ENCODE measurements at places on chromosomes 3 and 15.

DNA sequence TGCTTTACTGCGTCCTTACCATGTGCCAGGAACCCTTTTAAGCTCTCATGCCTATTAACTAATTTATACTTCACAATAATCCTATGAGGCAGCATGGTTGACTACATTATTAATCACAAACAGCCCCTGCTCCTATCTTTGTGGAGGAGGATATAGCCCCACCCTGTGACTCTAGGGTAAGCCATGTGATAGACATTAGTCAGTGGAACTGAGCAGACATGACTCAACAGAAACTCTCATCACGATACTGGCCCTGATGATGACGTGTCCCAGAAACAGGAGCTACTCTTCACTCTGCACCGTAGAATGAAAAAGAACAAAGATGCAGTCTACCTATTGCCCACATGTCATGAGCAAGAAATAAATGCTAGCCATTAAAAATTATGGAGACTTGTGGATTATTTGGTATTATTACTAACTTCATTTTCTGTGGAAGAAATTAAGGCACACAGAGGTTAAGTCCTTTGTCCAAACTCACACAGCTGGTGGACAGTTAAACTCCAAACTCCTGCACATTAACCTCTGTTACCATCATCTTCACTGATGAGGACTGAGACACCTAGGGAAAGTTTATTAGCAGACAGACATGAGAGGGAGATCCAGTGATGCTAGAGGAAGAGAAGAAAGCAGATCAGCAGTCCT is 51.2 kb downstream of the CFAP20DC start:
- no peak for DNase-seq

DNA sequence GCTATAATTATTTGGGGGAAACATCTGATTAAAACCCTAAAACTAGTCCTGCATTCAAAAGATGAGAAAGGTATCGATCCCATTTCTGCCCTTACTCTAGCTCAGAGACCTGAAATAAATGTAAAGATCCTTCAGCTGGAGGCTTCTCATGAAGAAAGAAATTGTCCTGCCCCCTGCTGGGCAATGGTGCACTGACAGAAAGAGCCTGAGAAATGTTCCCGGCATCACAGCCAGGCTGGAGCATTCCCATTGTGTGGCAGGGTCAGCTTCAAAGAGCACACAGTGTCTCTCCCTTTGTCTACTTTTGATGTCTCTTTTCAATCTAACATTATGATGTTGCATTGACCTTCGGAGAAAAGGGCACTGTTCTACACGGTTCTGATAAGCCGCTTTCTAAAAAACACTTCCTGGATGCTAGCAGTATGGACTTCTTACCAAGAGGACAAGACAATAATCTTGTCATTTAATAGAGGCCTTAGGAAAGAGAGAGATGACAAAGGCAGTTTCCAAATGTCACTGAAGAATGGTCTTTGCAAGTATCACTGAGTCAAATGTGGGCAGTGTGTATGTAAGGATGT is 287.5 kb downstream of the MAGI1 start:
- DNase-seq, result no peak

DNA sequence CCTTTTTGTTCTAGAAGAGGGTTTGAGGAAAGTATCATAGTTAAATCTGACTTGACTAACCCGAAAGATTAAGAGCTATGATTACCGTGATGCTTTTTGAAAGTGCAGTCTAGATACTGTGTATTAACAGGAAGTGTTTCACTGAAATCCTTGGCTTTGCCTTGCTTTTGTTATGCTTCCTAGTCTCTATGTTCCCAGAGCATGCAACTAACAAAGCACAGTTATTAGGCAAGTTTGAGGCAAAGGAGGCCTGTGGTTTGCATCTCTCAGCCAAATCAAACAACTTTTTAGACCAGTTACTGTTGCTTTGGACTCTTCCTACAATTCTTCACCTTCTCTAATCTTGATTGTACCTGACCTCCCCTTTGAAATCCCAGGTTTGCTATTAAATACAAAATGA is 3.9 kb downstream of the LXN start:
- DNase-seq, result no peak

GRCh38 chr15:76930831-76931396 is 635 bp upstream of the RCN2 start:
- no peak for DNase-seq

DNA sequence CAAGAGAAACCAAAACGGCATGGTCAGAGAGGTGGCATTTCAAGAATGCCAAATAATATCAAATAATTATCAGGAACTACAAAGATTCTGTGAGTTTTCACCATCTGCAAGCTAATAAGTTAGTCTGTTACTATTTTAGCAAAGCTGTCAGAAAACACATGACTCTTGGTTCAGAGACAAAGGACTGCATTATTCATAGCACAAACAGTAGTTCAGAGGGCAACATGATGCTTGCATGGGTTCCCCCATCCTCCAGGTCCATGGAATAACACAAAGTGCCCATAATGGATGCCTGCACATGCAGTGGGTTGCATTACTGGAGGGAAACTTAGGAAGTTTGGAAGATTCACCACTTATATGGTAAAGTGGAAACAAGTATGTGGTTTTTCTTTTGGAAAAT is 228.8 kb upstream of the ALCAM start:
- DNase-seq, result no peak

GRCh38 chr3:177641206-177641605 is 443.9 kb upstream of the TBL1XR1 start:
- no peak for DNase-seq

GRCh38 chr3:15606434-15606891 is 4.9 kb downstream of the BTD start:
- no peak for DNase-seq

DNA sequence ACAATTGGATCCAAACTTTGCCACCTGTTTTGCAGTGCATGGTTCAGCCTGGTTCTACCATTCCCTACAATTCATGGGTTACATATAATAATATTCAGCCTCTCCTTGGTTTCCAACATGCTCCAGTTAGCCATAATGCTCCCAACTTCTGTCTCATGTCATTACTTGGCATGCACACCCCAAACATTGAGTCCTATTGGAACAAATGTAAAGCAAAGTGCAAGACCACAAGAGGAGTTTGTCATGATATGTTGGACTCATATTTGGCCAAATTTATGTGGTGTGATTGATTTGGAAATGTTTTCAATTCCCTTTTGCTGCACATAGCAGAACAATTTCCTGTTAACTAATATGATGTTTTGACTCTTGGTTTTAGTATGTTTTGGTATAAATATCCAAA is 50.2 kb downstream of the KCNAB1 start:
- DNase-seq, result no peak

DNA sequence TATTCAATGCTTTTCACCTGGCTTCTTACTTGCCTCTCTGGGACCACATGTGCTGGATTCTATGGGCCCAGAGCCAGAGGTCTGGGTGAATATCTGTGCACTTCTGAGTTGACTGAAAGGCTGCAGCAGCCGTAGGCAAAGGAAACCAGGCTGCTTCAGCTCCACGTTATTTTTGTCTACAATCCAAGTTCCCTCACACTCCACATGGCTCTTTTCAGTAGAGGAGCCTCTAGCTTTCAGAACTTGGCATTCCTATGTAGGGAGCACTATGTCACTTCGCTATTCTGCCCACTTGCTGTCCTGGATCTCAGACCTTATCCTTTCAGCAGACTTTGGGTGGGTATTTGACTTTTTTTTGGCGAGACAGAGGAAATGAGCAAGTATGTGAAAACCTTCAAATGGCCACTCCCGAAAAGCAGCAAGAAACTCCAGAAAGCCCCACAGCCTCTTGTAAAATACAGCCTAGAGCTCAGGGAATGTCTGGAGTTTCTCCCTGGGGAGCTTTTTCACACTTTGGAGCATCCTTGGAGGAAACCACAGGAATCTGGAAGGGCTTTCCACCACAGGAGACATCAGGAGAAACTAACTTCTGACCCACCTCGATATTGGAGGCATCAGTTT is 80.9 kb downstream of the DUT start:
- DNase-seq, result peak; percentile 45

- no peak for DNase-seq
These were observed 84.1 kb downstream of the WNT5A start for GRCh38 chr3:55402886-55403609.

DNA sequence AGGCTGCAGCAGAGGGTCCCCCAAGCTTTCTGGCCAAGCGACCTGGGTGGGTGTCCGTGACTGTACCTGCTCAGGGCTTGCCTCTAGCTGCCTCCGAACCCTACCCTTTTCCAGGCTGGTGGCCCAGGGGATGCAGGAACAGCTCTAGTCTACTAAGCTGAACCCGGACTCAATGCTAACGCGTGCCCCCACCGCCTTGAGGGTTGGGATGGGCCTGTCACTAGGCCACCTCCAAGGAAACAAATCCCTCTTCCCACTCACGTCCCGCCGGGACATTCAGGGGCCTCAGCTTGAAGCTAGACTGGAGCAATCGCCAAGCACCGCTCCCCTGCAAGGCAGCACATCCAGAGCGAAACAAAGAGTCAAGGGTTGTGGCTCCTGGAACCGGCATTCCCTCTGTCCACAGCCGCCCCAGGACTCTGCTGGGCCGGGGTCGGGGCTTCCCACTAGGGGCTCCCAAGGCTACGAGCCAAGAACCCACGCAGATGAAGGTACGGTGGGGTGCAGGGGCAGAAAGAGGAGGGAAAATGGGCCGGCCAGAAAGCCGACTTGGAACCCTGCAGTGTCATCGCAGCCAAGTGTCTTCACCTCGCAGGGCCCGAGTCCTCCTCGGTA is 2.9 kb downstream of the FBXL22 start:
- DNase-seq, result no peak

GRCh38 chr3:4376499-4376898 is 73.3 kb downstream of the SETMAR start:
- DNase-seq, result no peak

GRCh38 chr3:9345041-9345440 is 17.8 kb upstream of the THUMPD3 start:
- DNase-seq, result no peak

- no peak for DNase-seq
These were observed 53.5 kb downstream of the IQCH start for GRCh38 chr15:67307889-67308597.

DNA sequence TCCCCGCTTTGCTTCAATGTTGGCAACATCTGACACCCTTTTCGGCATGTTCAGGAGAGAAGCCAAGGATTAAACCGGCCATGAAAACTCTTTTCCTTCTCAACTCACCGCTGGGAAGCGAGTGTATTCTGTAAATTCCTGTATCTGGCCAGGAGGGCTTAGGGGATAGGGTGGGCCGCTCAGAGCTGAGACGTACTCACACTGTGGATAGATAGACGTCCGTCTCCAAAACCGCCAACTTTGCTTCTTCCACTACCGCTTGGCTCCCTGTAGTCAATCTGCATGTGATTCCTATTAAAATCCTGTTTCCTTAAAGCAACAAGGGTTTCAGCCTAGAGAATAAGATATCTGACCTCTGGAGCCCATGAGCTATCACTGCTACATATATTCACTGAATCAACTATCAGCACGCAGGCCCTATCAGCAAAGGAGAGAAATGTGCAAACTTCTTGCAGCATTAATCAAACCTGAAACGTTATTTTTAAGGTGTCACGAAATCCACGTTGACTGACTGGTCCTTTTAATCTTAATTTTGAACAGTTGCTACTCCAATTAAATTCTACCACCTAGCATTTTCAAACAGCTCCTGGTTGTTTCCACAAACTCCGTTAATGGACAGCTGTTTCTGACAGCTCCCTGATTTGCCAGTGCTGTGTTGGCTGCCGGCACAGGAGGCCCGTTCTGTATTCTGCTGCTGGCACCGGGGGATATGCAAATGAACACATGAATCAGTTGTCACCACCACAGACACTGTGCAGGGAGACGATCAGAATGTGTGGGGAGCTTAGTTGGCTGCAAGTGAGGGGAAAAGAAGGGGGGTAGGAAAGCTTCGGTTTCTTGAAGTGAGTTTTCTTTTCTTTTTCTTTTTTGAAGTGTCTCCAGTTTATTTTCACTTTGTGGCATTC is 438.9 kb upstream of the ARRDC4 start:
- DNase-seq, result no peak

GRCh38 chr15:41817327-41817726 is 10.6 kb upstream of the JMJD7 start:
- DNase-seq, result no peak

DNA sequence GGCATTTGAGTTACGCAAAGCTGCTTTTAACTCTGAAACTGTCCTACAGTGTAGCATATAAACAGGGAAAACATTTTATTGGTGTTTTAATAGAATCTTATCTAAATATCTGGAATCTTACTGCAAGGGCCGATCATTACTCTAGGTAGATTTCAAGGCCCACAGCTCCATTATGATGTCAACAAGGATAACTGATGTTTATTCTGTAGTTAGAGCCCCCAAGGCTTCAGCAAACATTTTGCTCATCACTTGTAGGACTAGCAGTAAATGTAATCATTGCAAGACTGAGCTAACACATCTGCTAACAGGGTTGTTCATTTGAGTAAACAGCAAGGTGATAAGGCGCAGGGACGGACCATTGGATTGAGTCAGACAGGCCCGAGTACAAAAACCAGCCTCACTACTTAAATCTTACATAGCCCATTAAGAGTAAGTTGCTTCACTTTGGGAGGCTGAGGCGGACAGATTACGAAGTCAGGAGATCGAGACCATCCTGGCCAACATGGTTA is 332.5 kb upstream of the TPRG1 start:
- no peak for DNase-seq

Data from smooth muscle cell of the brain vasculature (primary cell).